IPS-NIHi11 (cell line): ENCODE measurements at places on chromosomes 1 and 21.

- no peak for DNase-seq
Measured at GRCh38 chr1:15382601-15383518, 26.8 kb upstream of the EFHD2 start.

DNA sequence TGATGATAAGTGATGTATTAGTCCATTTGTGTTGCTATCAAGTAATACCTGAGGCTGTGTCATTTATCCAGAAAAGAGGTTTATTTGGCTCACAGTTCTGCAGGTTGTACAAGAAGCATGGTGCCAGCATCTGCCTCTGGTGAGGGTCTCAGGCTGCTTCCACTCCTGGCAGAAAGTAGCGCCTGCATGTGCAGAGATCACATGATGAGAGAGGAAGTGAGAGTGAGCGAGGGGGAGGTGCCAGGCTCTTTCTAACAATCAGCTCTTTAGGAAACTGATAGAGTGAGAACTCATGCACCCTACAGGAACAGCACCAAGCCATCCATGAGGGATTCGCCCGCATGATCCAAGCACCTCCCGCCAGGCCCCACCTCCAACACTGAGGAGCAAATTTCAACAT lies 2.2 kb upstream of the FHAD1 start:
- DNase-seq, result no peak

DNA sequence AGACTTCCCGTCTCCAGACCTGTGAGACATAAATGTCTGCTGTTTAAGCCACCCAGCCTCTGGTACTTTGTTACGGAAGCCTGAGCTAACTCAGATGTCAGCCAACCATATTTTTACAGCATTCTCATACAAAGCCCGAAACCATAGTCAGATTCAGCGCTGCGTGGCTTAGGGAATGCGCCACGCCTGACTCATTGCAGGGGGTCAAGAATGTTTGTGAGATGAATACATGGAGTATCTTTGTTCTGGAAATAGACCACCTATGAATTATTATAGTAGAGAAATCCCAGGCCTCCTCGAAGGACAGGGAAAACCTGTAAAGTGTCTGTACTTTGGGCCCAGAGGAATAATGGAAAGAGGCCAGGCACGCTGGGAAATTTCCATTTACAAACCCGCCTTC lies 434.8 kb downstream of the CAMTA1 start:
- DNase-seq, result no peak

GRCh38 chr21:41784456-41785102 lies 17.7 kb upstream of the RIPK4 start:
- no peak for DNase-seq

GRCh38 chr1:163472651-163473248 lies 151.0 kb downstream of the NUF2 start:
- no peak for DNase-seq

- DNase-seq, result no peak
Measured at GRCh38 chr1:177705839-177706238, 264.0 kb downstream of the SEC16B start.

- DNase-seq, result no peak
Measured at GRCh38 chr1:18727956-18728355, 97.3 kb downstream of the PAX7 start.

GRCh38 chr1:181061891-181062835 lies 26.3 kb upstream of the IER5 start:
- DNase-seq, result no peak

DNA sequence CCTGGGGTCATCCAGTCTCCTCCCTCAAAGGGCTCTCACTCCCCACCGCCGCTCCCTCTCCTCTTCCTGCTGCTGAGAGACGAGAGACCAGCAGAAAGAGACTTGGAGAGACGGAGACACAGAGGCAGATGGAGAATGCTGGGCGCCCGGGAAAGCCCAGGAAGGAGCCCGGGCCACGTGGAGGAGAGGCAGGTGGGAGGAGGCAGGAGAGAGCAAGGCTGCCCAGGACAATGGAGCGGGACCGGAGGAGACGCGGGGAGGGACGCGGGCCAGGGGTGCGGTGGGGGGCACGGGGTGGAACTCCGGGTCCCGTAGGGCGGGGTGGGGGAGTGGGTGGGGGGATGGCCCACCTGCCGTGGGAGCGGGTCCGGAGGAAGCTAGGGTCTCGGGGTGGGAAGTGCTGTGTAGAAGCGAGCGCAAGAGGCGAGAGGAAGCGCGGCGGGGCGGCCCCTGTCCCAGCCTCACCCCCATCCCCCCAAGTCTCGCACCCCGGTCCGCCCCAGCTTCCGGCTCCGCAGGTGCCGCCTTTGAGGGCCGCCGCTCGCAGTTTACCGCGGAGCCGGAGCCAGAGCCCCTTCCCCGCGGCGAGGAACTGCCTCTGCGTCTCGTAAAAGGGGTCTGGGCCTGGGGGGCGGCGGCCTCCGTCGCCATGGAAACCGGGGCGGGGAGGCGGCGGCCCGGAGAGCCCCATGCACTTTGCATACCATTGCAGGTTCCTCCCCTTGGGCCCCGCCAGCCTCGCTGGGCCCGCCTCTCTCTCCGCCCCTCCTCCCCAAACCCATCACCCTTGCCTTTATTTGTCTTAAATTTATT lies 11.7 kb upstream of the EPHA2 start:
- peak; percentile 91 for DNase-seq

DNA sequence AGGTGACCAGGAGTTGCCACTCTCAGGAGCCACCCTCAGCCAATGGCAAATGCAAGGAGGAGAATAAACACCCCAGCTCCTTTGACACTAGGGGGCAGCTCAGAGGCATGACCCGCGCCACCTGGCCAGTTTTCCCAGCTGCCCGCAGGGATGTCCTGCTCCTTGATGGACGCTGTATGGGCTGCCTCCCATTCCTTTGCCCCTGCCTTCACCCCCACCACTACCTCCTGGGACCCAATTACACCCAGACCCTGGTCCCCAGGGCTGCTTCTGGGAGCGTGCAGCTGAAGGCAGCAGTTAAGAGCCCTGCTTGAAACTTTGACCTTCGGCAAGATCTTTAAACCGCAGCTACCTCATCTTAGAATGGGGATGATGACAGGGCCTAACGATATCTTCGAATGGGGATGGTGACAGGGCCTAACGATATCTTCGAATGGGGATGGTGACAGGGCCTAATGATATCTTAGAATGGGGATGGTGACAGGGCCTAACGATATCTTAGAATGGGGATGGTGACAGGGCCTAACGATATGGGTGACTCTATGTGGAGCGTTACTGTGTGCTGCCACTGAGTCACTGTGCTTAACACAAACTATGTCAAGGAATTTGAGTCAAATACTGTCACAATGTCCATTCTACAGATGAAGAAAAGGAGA lies 163.0 kb upstream of the KAZN start:
- peak; percentile 87 for DNase-seq

- DNase-seq, result no peak
Measured at GRCh38 chr1:6971699-6972098, 186.4 kb downstream of the CAMTA1 start.

GRCh38 chr1:236280438-236281197 lies 1.1 kb downstream of the ERO1B start:
- peak; percentile 19 for DNase-seq

DNA sequence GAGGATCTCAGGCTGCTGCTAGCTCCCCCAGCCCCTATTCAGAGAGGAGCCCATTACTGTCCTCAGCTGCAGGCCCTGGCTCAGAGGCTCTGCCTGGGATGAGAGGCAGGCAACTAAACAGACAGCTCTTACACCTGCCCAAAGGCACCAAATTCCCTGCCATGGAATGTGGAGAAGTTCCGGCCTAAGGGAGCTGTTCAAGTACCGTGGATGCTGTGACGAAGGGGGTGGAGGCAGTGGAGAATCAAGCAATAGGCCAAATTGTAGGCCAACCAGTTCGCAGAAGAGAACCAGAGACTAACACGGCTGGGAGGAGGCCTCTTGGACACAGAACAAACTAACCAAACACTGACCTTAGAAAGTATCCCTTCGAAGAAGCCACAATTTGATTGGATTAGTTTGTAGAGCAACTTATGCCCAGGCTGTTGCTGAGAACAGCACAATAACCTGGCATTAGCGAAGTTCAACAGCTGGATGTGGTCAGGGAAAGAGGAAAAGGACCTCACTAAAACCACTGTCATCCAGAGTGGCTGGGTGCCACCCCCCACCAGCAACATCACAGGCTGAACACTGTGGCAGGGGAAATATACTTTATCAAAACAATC lies 3.6 kb downstream of the C1orf174 start:
- no peak for DNase-seq

DNA sequence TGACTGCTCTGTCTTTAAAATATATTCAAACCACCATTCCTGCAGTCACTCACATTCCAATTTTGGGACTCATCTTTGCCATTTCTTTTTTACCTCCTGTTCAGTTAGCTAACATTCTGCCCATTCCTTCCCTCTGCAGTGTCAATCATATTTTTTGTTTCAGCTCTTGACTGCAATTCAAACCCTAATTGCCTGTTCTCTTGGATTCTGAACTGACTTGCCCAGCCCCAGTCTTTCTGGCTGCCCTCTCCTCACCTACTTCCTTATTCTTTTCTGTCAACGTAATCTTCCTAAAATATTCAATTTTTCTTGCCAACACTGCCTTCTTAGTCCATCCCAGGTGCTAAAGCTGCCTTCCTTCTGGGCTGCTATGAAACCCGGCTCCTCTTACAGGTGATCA lies 6.1 kb downstream of the PRDM2 start:
- DNase-seq, result no peak

DNA sequence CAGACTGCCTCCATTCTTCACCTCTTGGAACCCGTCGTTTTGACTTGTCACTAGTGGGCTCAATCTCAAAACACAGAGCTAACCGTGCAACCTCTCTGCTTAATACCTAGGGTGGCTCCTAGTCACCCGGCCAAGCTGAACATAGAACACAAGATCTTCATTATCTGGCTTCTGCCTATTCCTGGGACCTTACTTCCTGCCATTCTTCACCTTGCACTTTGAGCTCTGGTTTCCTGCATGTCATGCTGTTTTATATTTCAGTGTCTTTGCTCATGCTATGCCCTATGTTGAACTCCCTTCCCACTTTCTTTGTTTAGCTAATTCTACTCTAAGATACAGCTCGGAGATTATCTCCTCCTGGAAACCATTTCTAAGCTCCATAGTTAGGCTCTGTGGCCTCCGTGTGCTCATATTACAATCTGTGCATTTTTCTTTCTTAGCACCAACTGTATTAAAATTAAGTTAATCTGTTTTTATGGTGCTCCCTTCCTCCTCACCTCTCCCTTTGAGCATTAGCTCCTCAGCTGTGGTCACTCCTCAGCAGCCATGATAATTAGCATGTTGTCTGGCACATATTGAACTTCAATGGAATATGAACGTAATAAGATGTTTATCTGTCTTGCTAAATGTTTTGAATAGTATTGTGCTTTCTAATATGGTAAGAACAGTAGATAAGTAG lies 13.1 kb downstream of the GPSM2 start:
- no peak for DNase-seq

DNA sequence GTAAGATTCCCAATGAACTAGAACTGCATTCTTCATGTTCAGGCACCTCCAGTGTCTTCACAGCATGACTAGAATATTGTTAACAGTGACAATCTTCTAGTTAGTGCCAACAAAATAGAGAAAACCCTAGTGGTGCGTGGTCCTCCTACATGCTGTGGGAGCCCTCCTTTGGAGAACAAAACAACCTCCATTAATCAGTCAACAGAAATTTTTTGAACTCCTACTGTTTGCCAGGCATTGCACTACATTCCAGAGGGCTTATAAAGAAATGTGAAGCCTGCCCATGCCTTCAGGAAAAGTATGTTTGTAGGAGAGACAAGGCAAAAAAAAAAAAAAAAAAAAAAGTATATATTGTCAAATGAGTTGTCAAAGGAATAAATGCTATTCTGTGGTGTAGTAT lies 252.7 kb downstream of the LRRC40 start:
- no peak for DNase-seq

- DNase-seq, result no peak
Measured at GRCh38 chr1:48089356-48089891, 92.2 kb upstream of the TRABD2B start.

GRCh38 chr1:230857822-230858221 lies 10.5 kb downstream of the C1orf198 start:
- DNase-seq, result no peak

- no peak for DNase-seq
Measured at GRCh38 chr1:221573756-221574155, 168.1 kb downstream of the DUSP10 start.

GRCh38 chr21:44334329-44335030 lies 4.7 kb downstream of the CFAP410 start:
- no peak for DNase-seq

DNA sequence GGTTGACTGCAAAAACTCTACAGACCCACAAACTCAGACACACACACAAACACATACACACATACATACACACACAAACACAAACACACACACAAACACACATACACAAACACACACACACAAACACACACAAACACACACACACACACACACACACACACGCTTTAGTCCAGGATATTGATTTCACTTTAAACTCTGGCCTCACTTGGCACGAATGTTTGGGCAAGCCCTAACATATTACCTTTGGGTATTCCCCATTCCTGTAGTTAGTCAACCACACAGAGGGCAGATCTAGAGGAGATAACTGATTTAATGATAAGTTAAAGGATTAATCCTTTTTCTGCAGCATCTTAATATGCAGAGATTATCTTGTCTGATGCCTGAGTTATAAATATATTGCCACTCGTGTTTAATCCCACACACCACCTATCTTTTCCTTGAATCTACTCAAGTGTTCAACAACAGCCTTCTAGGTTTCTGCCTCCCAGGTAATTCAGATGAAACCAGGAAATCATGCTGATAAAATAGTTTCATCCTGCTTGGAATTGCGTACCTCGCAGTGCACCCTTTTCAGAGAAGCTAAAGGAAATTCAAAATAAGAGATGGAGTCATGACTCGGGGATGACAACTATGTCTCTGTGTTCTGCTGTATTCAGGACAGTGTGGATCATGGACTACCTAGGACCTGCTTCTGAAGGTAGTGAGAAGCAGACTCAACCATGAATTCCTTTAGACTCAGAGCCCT lies 14.5 kb upstream of the RUNX1 start:
- DNase-seq, result no peak

- DNase-seq, result no peak
Measured at GRCh38 chr1:217525773-217526490, 105.0 kb downstream of the GPATCH2 start.
